ENCODE measurements at places on chromosomes 2 and 18.

DNA sequence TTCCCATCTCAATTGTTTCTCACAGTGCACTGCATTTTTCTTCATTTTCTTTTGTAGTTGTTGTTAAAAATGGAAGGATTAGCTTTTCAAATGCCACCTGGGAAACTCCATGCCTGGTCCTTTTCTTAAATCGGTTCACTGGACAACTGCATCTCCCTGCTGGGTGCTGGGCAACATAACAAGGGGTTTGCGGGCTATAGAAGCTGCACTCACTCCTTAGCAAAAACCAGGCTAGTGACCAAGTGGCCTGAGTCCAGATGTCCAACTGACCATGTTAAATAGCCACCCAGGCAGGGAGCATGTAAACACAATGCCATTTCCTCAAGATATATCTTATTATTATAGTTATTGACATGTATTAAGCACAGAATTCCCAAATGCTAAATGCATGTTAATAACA lies 264.9 kb downstream of the ICOS start:
- no peak for DNase-seq

- no peak for DNase-seq
These were observed 12.9 kb upstream of the ZNF516 start for GRCh38 chr18:76507830-76508385.

- no peak for DNase-seq
These were observed 12.5 kb upstream of the GYPC start for GRCh38 chr2:126643431-126643830.

- no peak for DNase-seq
These were observed 47.9 kb downstream of the ARMC9 start for GRCh38 chr2:231246171-231246842.

DNA sequence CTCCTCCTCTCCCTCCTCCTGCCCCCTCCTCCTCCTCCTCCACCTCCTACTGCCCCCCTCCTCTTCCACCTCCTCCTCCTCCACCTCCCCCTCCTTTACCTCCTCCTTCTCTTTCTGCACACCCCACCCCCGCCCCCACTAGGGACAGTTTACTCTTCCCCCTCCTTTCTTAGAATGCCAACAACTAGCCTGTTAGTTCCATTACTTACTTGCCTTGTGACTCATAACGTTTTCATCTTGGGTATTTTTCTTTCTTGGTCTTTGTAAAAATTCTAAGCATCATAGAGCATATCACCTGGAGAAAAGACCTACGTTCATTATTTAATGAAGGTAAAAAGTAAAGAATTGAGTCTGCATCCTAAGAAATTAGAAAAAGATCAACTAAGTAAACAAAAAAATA lies 165.3 kb downstream of the NEDD4L start:
- DNase-seq = peak; percentile 31

GRCh38 chr2:99451686-99452085 lies 38.1 kb downstream of the REV1 start:
- DNase-seq = no peak
